Lower leg skin (tissue), 4 donors: ENCODE measurements at places on chromosomes 13 and 19.

DNA sequence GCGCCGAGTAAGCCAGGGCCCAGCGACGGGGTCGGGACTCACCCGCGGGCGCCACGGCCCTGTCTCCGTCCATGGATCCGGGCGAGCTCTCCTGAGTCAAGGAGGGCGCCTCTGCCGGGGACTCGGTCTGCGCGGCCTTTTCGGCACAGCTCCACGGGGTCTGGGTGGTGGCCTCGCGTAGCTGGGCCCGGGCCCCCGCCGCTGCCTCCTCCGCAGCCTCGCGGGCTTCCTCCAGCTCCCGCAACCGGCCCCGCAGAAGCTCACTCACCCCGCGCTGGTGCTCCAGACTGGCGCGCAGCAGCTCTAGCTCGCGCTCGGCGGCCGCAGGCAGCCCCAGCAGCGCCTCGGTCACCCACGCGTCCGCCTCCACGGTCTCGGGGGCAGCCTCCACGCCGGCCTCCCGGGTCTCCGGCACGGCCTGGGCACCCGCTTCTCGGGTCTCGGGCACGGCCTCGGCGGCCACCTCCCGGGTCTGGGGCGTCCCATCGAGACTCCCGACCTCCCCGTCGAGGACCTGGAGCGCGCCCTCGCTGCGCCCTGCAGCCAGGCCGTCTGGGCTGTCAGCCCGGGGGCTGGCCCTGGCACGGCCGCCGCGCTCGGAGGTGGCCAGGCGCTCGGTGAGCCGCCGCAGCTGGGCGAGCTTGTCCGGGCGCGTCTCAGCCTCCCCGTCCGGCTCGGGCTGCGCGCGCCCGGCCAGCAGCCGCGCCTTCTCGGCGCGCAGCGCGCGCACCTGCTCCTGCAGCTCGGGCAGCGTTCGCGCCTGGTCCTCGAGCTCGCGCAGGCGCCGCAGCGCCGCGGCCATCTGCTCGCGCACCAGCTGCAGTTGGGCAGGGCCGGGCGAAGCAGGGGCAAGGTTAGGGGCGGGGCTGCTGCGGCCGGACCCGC lies 8.4 kb downstream of the KANK3 start:
- no peak for DNase-seq

GRCh38 chr19:36987091-36987490 lies 71.0 kb downstream of the ZNF568 start:
- DNase-seq: no peak

- DNase-seq: no peak
Observed at GRCh38 chr19:10143681-10144080, 24.0 kb upstream of the EIF3G start.

- no peak for DNase-seq
Observed at GRCh38 chr13:65855242-65855805, 1374.8 kb downstream of the PCDH9 start.

DNA sequence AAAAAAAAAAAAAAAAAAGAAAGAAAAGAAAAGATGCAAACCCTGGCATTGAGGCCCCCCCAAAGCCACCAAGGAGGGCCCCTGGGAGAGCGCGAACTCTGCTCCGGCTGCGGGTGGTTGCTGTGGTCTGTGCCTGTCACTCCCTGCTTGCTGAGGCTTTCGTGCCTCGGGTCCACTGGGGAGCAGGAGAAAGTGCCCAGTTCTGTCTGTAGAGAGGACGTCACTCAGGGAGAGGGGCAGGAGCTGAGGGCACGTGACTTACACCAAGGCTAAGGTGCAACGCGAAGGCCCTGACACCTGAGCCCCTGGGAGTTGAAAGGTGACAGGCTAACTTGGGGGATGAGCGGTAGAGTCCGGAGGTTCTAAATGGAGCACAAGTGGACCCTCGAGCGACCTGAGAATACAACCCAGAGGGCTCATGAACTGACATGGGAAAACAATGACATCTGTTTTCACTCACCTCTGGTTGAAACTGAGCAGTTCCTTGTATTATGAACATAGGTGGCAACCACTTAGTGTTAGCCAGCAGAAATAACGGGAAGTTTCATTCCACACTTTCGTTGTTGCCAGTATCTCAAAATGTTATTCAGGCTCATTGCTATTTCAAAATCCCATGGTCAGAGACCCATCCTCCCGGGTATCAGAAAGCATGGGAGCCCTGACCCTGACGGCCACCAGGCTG lies 69.2 kb upstream of the TM9SF2 start:
- DNase-seq: no peak

DNA sequence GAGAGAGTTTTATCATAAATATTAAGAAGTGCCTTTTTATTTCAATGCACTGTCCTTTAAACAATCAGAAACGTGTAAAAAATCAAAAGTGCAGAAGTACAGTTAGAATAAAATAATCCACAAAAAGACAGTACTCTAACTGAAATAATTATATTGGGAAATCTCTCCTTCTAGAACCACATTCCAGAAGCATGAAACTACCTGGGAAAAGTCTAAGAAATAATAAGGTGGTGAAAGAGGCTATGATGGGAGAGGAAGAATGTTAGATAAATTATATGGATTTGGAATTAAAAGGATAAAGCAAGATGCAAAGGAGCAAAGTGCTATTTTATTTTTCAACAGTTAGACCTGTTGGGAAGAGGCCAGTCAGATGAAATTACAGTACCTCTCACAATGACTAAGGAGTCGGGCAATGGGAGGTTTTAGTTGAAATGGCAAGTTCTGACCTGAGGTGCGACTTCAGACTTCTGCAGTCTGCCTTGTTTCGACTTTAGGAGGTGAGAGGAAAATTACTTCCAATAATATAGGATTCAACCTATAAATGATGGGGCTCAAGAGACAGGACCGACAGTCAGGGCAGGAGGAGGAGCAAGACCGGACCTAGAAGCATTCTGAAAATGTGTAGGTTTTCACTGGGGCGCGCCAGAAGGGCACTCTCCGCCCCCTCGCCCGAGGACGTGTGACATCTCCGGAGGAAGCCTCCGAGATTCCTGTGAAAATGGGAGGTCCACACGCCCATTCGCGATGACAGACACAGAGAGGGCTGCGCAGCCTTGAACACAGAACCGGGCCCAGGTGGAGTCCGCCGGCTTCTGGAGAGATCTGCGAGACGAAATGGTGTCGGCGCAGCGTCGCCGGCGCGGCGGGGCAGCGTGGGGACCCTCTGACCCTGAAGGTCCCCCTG lies 717 bp downstream of the SPRYD7 start:
- DNase-seq: peak; percentile 34

GRCh38 chr13:76012091-76012721 lies 376.1 kb downstream of the LMO7 start:
- DNase-seq: no peak

- DNase-seq: no peak
Observed at GRCh38 chr19:51098365-51099046, 9.7 kb downstream of the CTU1 start.

DNA sequence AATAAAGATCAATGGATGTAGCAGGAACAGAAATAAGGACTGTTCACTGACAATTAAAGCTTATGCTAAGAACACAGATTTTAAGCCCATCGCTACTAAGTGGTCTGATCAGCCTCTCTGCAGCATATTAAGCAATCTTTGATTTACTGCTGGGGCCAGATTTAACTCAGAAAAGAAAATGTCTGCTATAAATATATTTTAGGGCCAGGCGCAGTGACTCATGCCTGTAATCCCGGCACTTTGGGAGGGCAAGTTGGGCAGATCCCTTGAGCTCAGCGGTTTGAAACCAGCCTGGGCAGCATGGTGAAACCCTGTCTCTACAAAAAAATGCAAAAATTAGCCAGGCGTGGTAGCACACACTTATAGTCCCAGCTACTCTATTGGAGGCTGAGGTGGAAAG lies 43.0 kb downstream of the METTL21C start:
- DNase-seq: no peak
